ENCODE measurements at places on chromosomes 13 and 19.

GRCh38 chr13:20057963-20058362 is 99.4 kb downstream of the ZMYM2 start:
- no peak for DNase-seq

GRCh38 chr13:43787997-43788396 is 1.2 kb upstream of the ENOX1 start:
- DNase-seq = no peak

- no peak for DNase-seq
Measured at GRCh38 chr19:38617764-38618589, at the start of gene MAP4K1. Gene MAP4K1 (minus strand): TSS chr19:38617953. CDS start chr19:38617895, 58 bp downstream.

DNA sequence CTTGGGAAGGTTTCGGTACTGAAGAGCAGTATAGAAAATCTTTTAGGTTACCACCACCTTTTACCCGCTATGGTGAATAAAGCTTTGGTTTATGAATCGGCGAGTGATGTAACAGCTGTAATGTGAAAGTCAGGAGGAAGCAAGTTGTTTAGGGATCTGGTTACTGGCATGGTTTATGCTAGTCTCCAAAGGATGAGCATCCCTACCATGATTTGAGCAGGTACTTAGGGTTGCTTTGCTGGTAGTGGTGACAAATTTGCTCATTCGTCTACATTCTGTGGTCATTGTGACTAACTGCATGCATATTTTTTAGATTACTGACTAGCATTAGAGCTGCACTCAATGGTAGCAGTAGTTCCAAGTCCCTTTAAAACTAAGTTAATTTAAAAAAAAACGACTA is 104.1 kb downstream of the FRY start:
- no peak for DNase-seq

DNA sequence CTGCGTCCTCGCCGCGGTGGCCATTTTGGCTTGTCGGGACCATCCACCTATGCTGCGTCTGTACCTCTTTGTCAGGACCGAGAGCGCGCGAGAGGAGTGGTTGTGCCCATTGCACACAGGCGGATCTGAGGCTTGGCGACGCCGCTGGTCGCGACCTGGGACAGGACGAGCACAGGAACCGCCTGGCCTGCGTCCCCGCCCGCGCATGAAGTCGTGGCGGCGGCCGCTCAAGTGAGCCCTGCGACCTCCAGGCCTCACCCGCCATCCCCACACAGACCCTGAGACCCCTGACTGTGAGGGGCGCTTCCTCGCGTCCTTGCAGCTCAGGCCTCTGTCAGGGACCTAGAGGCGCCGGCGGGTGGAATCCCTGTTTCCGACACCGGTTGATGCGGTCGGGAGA is 16.8 kb downstream of the ZNF586 start:
- no peak for DNase-seq

DNA sequence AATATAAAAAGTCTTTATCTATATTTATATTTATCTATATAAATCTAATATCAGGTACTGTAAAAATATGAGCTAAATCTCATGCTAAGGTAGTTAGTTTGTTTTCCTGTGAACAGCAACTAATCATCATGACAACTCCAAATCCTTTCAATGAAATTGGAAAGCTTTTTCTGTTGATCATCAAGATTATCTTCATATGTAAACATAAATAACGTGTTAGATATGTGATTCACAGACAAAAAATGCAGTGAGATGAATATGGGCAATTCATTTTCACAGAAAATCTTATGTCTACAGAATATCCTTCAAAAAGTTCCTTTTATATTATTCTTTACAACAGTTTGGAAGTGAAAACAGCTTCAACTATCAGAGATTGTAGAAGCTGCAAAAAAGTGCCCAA is 41.7 kb upstream of the EEF1AKMT1 start:
- no peak for DNase-seq

DNA sequence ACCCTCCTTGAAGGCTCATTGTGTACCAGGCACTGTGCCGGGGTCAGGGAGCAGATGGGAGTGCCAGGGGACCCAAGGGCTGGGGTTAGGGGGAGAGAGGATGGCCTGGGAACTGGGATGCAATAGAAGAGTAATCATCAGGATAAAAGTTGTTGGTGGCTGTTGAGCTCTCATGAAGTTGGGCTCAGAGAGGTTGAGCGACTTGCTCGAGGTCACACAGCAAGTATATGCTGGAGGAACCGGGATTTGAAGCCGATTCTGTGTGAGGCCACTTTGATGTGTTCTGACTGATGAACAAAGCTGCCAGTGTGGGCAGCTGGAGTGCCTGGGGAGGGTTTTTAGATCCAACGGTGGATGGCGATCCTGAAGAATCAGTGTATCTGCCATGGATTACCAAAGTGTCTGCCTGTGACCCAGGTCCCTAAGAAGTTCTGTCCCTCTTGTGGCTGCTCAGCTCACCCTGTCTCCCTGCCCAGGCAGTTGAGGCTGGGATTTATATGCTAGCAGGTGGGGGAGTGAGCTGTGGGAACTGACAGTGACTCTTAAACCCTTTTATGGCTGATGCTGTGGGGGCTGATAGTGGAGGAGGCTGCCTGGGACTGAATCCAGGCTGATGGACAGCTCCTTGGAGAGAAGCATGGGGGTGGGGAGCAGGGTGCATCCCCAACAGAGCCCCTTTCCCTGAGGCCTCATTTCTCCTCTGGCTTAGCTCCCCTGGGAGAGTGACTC is 8.3 kb downstream of the ARHGEF18 start:
- no peak for DNase-seq

DNA sequence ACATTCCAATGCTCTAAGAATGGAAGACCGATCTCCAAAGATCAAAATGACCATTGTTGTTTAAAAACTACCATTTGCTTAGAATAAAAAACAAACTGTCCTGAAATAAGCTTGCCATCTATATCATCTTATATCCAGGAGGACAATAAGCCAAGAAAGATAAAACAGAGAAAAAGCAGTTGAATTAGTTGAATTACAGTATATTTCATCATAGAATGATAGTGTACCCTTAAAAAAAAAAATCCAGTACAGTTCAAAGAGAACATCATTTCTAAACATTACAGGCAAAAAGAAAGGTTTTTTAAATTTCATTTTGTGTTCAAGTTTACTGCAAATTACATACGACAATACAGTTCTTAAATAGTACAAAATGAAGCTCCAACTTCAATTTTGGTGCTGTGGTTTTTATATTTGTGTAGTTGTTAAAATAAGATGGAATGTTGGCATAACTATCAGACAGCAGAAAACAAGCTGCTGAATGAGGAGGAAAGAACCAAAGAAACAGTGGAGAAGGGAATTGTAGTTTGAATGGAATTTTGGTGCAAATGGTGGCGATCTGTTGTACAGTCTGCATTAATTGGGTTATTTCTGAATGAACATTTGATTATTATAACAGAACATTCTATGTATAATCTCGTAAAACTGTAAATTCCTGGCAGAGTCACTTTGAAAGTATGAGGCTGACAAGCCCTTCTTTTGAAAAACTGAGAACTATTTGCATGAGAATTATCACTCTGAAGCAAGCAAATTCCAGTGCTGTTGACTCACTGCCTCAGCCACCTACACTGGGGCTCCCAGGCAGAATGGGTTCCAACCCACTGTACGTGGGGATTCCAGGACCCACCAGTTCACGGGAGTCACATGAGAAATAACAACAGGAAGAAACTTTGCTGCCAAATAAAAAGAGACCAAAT is 37.7 kb downstream of the LHFPL6 start:
- DNase-seq = peak; percentile 48

- no peak for DNase-seq
Measured at GRCh38 chr13:75368167-75368566, 113.8 kb downstream of the TBC1D4 start.

- DNase-seq = no peak
Measured at GRCh38 chr13:94329277-94329676, 150.2 kb downstream of the DCT start.

GRCh38 chr19:18057557-18057956 is 29.2 kb downstream of the IL12RB1 start:
- no peak for DNase-seq

- DNase-seq = no peak
Measured at GRCh38 chr13:69912630-69913029, 195.0 kb upstream of the ATXN8OS start.

GRCh38 chr19:48492925-48493717 is 18.5 kb downstream of the LMTK3 start:
- DNase-seq = peak; percentile 42

DNA sequence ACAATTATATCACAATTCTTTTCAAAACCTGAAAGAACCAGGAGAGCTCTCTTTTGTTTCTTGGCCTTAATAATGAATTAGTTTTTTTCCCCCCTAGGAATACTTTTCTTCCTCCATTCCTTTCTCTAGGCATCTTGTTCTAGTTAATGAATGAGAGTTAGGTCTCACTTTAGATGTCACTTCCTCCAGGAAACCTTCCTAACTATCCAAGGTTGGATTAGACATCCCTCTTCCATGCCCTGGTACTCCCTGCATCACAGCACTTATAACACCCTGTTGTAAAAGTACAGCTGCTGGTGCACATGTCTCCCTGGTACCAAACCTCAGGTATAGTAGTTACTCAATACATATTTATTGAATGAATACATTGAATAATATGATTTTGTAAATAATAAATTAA is 21.2 kb upstream of the DGKH start:
- no peak for DNase-seq

- DNase-seq = no peak
Measured at GRCh38 chr13:51996641-51997040, 14.6 kb downstream of the ATP7B start.

DNA sequence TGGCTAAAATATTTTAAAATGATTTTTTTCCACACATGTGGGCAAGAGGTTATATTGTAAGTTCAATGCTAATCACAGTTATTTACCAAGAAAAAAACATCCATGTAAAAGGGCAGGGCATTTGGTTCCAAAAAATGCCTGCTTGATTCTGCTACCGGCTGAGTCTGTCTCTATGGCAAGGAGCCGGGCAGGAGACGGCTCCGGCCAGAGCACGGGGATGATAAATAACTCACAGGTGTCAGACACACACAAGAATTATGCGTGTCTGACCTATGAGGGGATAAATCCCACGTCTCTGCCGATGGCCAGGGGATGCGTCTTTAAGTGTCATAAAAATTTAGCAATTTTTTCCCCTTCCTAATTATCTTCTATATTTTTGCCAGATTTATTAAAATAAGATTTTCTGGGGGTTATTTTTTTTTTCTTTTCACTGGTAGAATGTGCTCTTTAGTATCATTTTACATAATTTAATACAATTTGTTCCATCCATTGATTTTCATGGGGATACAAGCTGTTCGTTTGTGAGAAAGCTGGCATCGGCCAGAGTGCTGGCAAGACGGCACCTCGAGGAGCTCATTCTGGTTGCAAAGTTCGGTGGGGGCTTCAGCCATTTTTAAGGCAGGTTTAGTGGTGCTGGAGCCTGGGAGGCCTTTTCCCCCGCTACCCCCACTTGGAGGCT is 253.9 kb downstream of the ZNF536 start:
- DNase-seq = no peak

GRCh38 chr19:41001243-41001971 is 10.3 kb downstream of the CYP2B6 start:
- no peak for DNase-seq

DNA sequence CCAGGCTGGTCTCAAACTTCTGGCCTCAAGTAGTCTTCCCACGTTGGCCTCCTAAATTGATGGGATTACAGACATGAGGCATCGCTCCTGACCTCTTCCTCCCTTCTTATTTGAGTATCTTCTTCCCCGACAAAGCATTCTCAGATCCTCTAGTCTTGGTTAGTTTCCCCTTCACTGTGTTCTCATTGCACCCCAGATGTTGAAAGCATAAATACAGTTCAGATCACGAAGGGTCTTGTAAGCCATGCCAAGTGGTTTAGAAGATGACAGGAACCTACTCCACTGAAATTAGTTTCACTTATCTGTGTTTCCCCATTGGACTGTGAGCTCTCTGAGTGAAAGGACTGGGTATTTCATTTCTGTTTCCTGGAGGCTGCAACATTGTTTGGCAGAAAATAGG is 100.7 kb downstream of the DGKH start:
- no peak for DNase-seq

GRCh38 chr19:31351855-31352195 is 2.6 kb upstream of the TSHZ3 start:
- no peak for DNase-seq

DNA sequence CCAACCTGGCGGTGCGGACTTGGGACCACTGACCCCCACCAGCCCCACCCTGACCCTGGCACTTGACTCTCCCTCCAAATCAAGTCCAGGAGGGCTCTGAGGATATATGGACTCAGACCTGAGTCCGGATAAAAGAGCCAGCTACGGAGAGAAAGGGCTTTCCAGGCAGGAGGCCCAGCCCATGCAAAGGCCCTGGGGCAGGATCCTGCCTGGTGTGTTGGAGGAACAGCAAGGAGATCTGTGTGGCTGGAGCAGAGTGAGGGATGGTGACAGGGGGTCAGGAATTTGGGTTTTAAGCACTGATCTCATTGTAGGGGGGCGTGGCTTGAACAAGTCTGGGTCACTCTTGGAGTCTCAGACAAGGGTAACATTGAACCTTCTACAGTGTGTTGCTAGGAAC is 474 bp upstream of the ZNRF4 start:
- no peak for DNase-seq

GRCh38 chr19:2769218-2769617 is 13.9 kb downstream of the SGTA start:
- no peak for DNase-seq

DNA sequence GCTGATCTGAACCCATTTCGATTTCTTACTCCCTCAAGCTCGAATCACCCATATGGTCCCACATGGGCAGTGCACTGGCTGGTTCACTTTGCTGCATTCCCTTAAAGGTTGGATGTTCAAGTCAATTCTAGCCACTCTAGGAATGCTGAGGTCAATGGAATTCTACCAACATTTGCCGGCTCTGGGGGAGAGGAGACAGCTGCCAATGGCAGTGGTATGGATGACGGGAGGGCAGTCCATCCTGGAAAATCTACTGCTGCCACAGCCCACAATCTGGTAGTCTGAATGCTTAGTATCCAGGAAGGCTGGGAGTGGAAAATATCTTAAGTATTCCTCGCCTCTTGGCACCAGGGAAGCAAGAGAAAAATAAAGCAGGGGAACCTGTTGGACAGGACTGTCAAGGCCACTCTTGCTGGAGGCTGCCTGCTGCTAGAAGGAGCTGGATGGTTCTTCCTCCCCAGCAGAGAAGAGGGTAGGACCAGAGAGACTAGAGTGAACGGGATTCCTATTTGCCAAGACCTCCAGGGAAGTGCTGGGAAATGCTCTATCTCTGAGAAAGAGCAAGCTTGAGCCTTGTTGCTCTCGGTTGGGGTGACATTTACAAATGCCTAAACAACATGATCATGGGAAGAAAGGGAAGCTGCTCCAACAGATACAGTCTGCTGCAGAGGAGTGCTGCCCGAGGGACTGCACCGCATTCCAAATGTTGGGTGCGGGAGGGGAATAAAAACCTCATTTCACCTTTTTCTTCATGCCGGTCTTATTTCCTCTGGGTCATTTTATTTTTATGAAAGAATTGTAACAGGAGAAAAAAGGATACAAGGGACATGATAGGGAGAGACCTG is 20.7 kb upstream of the HMGB1 start:
- no peak for DNase-seq

GRCh38 chr19:19192910-19193423 is 909 bp downstream of the RFXANK start:
- DNase-seq = peak; percentile 50

- DNase-seq = no peak
Measured at GRCh38 chr19:15937771-15938170, 3.4 kb upstream of the CYP4F11 start.

- no peak for DNase-seq
Measured at GRCh38 chr13:106003651-106004050, 531.8 kb downstream of the EFNB2 start.
